SJSA1 (cell line): ENCODE measurements at places on chromosomes 7 and 10. TPM values are rescaled to one million over a fixed set of nuclear protein-coding genes. Genes with fewer than 3 reads are reported as not detected.

- no peaks in the 10 kb centered on the region for H3K36me3 ChIP-seq
- H3K27me3 ChIP-seq: no peaks in the 10 kb centered on the region
- H3K27ac ChIP-seq: no peak overlapping the region
- peaks cover 26% of the 10 kb centered on the region for H3K4me1 ChIP-seq
- no peak for DNase-seq
- no peak overlapping the region for H3K4me3 ChIP-seq
These were observed 5.5 kb upstream of the H2AZ2 start for GRCh38 chr7:44853391-44853790.

DNA sequence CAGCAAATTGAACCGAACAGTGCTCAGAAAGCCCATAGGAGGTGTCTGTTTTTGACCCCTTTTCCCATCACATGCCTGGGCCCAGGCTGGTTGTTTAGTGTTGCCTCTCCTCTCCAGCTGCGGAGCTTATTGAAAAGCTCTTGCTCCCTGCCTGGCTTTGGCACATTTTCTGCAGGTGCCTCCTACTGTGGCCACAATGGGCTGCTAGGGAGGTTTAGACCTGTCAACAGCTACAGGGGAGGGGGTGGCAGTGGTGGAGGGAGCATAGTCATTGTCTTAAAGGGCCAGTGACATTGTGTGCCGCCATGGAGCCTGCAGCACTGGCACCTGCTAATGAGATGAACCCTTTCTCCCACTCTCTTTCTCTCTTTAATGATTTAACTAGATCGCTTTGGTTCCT, 13.2 kb upstream of the ENO4 start:
- H3K27me3 ChIP-seq: peaks cover 21% of the 10 kb centered on the region
- no peaks in the 10 kb centered on the region for H3K4me1 ChIP-seq
- H3K27ac ChIP-seq: no peak overlapping the region
- no peaks in the 10 kb centered on the region for H3K36me3 ChIP-seq
- DNase-seq: no peak

LRRN3 gene
- 0.22 TPM in 1 of 2 replicates, not detected in the other for total RNA-seq

ZNF117 gene
- 2.3 and 2.8 TPM in 2 replicates for total RNA-seq

GRCh38 chr10:15213461-15213861, 45.0 kb upstream of the NMT2 start:
- H3K27me3 ChIP-seq: no peaks in the 10 kb centered on the region
- DNase-seq: no peak
- no peak overlapping the region for H3K4me3 ChIP-seq
- H3K27ac ChIP-seq: no peak overlapping the region
- H3K36me3 ChIP-seq: peaks cover 52% of the 10 kb centered on the region

FXYD4 gene
- total RNA-seq: not detected in 2 replicates

- peak overlapping the region; percentile 54 for H3K27ac ChIP-seq
- peaks cover 23% of the 10 kb centered on the region for H3K4me1 ChIP-seq
- peak; percentile 9 for DNase-seq
- no peaks in the 10 kb centered on the region for H3K36me3 ChIP-seq
- no peak overlapping the region for H3K4me3 ChIP-seq
These were observed 22.2 kb upstream of the SRGN start for GRCh38 chr10:69065406-69066361.

GRCh38 chr7:13282377-13282980, 595.0 kb downstream of the ARL4A start:
- no peaks in the 10 kb centered on the region for H3K36me3 ChIP-seq
- H3K27ac ChIP-seq: no peak overlapping the region
- DNase-seq: no peak
- no peaks in the 10 kb centered on the region for H3K4me1 ChIP-seq
- no peak overlapping the region for H3K4me3 ChIP-seq
- H3K27me3 ChIP-seq: no peaks in the 10 kb centered on the region

- no peak overlapping the region for H3K4me3 ChIP-seq
- no peak for DNase-seq
- no peak overlapping the region for H3K27ac ChIP-seq
- no peaks in the 10 kb centered on the region for H3K36me3 ChIP-seq
- H3K27me3 ChIP-seq: no peaks in the 10 kb centered on the region
These were observed 20.3 kb upstream of the SAR1A start for GRCh38 chr10:70190581-70190980.

BMPER gene
- total RNA-seq: 1.3 and 2.8 TPM in 2 replicates

DNA sequence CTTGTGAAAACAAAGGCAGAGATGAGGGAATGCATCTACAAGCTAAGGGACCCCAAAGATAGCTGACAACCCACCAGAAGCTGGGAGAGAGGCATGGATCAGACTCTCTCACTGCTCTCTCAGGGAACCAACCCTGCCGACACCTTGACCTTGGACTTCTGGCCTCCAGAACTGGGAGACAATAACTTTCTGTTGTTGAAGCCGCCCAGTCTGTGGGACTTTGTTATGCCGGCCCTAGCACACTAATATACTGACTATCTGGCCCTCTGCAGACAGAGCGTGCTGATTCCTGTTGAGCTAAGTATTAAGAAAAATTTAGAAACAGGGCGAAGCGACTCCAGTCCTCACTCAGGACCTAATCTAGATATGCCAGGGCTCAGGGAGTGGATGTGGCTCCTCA, 144.3 kb upstream of the TCF7L2 start:
- DNase-seq: no peak
- H3K27me3 ChIP-seq: no peaks in the 10 kb centered on the region
- H3K4me3 ChIP-seq: no peak overlapping the region
- no peaks in the 10 kb centered on the region for H3K4me1 ChIP-seq
- H3K27ac ChIP-seq: no peak overlapping the region

DNA sequence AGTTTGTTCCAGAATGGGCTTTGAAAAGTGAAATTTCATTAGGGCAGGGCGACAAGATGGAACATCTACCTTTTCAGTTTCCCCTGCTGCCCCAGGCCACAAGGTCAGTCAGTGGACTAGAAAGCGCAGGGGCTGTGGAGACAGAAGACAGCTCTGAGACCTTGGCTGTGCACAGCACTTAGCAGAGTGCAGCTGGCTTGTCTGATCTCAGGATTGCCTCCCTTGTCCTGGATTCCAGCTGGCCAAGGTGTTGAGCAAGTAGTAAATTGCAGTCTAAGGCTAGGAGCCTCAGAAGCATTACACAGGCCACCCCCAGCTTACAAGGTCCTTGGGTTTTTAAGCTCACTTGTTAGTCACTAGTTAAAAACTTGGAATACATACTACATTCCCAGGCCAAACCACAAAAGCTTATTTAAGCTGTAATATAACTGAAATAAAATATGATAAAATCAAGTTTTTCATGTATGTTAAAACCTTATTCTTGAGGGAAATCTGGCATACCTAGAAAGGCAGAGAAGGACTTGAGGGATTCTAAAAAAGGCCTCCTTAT, 67.3 kb upstream of the NPY start:
- no peak overlapping the region for H3K27ac ChIP-seq
- H3K27me3 ChIP-seq: no peaks in the 10 kb centered on the region
- H3K4me3 ChIP-seq: no peak overlapping the region

- peaks cover 39% of the 10 kb centered on the region for H3K4me1 ChIP-seq
- H3K27me3 ChIP-seq: no peaks in the 10 kb centered on the region
- peak overlapping the region; percentile 25; the same call in 1 of the 2 replicates for H3K27ac ChIP-seq
- peaks cover 46% of the 10 kb centered on the region for H3K36me3 ChIP-seq
These were observed 208.1 kb downstream of the TCF7L2 start for GRCh38 chr10:113158183-113158582.

GRCh38 chr10:22852712-22853353, 75.0 kb upstream of the ARMC3 start:
- no peak overlapping the region for H3K4me3 ChIP-seq
- H3K27ac ChIP-seq: no peak overlapping the region
- DNase-seq: no peak
- H3K4me1 ChIP-seq: no peaks in the 10 kb centered on the region; the same call in 1 of the 2 replicates

- no peaks in the 10 kb centered on the region for H3K36me3 ChIP-seq
- H3K4me3 ChIP-seq: no peak within 1 kb of the TSS
- no peaks in the 10 kb centered on the region for H3K4me1 ChIP-seq
- H3K27ac ChIP-seq: no peak within 1 kb of the TSS
- DNase-seq: no peak
- H3K27me3 ChIP-seq: no peaks in the 10 kb centered on the region
These were observed at the start of gene C10orf71 for GRCh38 chr10:49298983-49299815. Gene C10orf71 (plus strand): TSS chr10:49299170. CDS start chr10:49322546, 23,376 bp downstream.

- H3K4me3 ChIP-seq: no peak overlapping the region
- no peak for DNase-seq
These were observed 21.8 kb upstream of the CH25H start for GRCh38 chr10:89228962-89229361.

- H3K27me3 ChIP-seq: peaks cover 24% of the 10 kb centered on the region
- peak; percentile 57 for DNase-seq
- peak overlapping the region; percentile 79 for H3K4me3 ChIP-seq
- H3K36me3 ChIP-seq: no peaks in the 10 kb centered on the region
- peaks cover 16% of the 10 kb centered on the region for H3K4me1 ChIP-seq
- no peak overlapping the region for H3K27ac ChIP-seq
These were observed 494 bp downstream of the PALS2 start for GRCh38 chr7:24573554-24574338.

DNA sequence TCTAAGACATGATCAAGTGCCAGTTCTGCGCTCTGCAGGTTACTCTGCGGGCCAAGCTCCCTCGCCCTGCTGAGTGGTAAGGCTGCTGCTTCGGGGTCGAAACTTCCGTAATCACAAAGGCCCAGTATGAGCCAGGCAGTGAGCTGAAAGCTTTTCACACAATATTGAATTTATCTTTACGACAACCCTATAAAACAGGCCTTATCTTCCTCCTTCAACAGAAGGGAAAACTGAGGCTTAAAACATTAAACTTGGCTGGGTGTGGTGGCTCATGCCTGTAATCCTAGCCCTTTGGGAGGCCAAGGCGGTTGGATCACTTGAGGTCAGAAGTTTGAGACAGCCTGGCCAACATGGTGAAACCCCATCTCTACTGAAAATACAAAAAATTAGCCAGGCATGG, 83.3 kb downstream of the FAM107B start:
- H3K36me3 ChIP-seq: no peaks in the 10 kb centered on the region
- H3K27me3 ChIP-seq: no peaks in the 10 kb centered on the region
- no peak overlapping the region for H3K27ac ChIP-seq
- no peak overlapping the region for H3K4me3 ChIP-seq
- DNase-seq: no peak

GARIN1A gene
- total RNA-seq: 0.68 TPM in 1 of 2 replicates, not detected in the other

- peaks cover 26% of the 10 kb centered on the region for H3K4me1 ChIP-seq
- no peaks in the 10 kb centered on the region for H3K27me3 ChIP-seq
- peaks cover 64% of the 10 kb centered on the region for H3K36me3 ChIP-seq
- no peak for DNase-seq
- H3K27ac ChIP-seq: no peak overlapping the region
- no peak overlapping the region for H3K4me3 ChIP-seq
These were observed 11.4 kb downstream of the JCAD start for GRCh38 chr10:30047924-30048531.

STAMBPL1 gene
- 12.9 and 17.1 TPM in 2 replicates for total RNA-seq

GRCh38 chr7:108103558-108104298, 26.4 kb downstream of the LAMB4 start:
- H3K36me3 ChIP-seq: no peaks in the 10 kb centered on the region
- peak overlapping the region; percentile 61 for H3K27ac ChIP-seq
- no peak overlapping the region for H3K4me3 ChIP-seq

GRCh38 chr7:33185786-33186185, 56.4 kb downstream of the BBS9 start:
- DNase-seq: peak; percentile 14
- no peak overlapping the region for H3K4me3 ChIP-seq
- no peak overlapping the region for H3K27ac ChIP-seq
- H3K36me3 ChIP-seq: no peaks in the 10 kb centered on the region
- H3K4me1 ChIP-seq: no peaks in the 10 kb centered on the region

DNA sequence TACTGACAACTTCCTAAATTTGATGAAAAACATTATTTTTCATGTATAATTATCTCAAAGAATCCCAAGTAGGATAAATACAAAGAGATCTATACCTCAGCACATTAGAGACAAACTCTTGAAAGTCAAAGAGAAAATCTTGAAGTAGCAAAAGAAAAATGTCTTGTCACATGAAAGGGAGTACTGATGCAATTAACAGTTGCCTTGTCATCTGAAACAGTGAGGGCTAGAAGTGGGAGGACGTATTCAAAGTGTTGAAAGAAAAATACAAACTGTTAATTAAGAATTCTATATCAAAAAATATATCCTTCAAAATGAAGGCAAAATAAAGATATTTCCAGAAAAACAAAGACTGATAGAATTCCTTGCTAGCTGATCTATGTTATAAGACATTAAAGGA, 35.5 kb upstream of the ARHGAP22 start:
- H3K27ac ChIP-seq: no peak overlapping the region
- no peak overlapping the region for H3K4me3 ChIP-seq
- no peaks in the 10 kb centered on the region for H3K4me1 ChIP-seq
- no peaks in the 10 kb centered on the region for H3K36me3 ChIP-seq

DNA sequence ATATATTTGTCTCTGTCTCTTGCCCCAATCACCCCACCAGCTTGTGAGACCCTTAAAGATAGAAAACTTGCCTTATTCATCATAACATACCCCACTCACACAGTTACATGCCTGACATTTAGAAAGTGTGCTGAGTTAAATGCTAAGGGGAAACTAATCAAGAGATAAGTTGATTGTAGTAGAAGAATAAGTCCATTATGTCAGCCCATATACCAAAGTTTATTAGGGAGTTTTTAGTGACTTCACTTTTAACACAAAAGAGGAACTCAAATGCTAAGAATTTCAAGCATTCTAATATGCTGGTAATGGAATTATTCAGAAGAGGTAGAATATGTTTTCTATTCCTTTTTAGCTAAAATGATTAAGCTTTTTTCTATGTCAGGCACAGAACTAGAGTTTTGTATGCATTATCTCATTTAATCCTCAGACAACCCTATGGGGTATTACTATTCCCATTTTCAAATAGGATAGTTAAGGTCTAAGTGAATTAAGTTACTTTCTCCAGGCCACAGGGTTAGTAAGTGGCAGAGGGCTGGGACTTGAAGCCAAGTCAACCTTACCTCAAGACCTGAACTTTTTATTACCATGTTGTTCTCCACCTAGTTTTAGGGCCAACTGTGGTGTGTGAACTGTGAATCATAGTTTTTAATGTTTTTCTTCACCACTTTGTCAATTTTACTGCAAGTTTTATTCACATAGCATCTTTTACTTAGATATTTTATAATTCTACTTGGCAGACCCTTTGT, 19.6 kb downstream of the ASAH2 start:
- no peaks in the 10 kb centered on the region for H3K4me1 ChIP-seq
- peaks cover 27% of the 10 kb centered on the region for H3K27me3 ChIP-seq
- H3K27ac ChIP-seq: no peak overlapping the region
- H3K36me3 ChIP-seq: no peaks in the 10 kb centered on the region
- DNase-seq: no peak

DNA sequence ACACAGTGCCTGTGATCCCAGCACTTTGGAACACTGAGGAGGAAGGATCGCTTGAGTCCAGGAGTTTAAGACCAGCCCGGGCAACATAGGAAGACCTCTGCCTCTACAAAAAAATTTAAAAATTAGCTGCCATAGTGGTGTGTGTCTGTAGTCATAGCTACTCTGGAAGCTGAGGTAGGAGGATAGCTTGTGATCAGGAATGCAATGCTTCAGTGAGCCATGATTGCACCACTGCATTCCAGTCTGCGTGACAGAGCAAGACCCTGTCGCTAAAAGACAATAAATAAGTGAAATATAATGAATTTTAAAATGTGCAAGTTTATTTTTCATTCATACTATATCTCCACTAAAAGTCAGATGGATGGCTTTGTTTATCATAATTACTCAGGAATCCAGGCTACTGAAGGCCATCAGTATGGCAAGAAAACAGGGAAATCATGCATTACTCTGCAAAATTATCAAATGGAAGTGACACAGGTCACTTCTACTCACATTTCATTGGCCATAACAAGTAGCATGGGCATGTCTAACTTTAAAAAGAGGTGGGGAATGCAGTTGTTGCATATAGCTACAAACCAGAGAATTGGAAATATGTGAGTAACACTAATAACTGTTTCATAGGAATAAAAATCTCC, 32.9 kb upstream of the FAM3C start:
- H3K4me1 ChIP-seq: peaks cover 11% of the 10 kb centered on the region
- no peak overlapping the region for H3K4me3 ChIP-seq
- no peaks in the 10 kb centered on the region for H3K36me3 ChIP-seq
- peak overlapping the region; percentile 13 for H3K27ac ChIP-seq
- peak; percentile 37 for DNase-seq
